Effector CD8-positive, alpha-beta T cell (primary cell): ENCODE measurements at places on chromosomes 11 and 22.

DNA sequence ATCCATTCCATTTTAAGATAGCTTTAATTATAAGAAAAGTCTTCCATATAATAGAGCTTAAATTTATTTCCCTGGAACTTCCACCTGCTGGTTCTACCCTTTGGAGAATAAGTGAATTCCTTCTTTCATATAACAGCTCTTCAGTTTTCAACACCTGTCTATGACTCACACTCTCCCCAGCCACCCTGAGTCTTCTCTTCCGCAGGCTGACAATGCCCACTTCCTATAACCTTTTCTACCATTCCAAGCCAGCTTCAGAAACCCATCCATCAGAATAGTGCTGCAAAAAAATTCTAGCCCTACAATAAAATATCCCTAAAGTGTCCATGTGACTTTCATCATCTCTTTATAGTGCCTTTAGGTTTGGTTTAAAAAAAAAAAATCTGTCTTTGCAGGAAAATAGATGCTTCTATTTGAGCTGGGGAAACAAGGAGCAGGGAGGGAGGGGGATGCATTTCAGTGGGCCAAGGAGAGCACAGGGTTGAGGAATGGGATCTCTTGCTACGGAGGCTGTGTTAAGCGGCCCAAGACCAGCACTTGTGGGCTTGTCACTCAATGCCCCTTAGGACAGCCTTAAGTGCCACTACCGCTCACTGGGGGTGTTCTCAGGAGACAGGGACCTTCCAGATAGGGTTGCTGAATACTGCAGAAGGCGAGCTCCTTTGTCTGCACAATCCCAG, 178.6 kb downstream of the DSCAML1 start:
- no peak for DNase-seq

DNA sequence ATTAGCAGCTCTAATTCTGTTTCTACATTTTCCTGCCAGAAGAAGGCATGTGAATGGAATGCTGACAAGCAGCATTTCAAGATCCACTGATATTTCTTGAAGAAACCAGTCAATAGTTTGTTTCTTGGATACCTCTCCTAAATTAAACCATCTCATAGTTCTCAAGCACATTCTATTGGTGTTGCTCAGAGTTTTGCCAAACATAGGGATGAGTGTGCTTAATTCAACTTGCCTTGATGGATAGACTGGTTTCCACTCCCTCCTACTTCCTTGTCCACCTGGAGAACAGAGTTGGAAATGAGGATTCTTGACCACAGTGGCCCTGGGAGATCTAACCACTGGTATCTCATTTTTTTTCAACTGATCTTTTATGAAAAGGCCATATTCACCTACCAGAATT, 29.8 kb upstream of the DDX10 start:
- DNase-seq: no peak

DNA sequence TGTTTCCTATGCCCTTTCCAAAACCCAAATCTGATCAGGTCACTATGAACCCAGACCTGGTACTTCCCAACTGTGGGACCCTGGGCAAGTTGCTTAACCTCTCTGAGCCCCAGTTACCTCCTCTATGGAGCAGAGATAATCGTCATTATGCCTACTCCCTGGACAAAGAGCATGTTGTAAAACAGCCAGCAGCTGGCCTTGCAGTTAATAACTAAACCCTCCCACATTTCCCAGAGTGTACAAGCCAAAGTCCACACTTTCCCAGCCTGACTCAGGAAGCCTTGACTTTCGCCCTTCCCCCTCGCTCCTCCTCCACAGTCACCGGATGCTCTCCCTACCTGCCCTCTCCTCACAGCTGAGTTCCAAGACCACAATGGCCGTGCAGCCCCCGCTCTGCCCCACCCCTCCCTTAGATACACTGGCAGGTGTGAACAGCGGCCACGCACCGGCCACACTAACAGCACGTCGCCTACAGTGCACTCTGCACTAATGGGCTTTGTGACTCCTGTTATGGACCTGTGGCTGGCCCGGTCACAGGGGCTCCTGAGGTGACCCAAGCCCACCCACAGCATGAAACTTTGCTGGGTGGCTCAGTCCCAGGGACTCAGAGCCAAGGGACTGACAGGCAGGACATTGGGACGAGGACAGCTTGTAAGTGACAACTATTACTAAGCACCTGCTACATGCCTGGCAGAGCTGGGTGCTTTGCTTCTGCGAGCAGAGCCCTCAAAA, 15.6 kb upstream of the MFNG start:
- DNase-seq: no peak

GRCh38 chr11:71488681-71489270, 35.8 kb downstream of the NADSYN1 start:
- no peak for DNase-seq

DNA sequence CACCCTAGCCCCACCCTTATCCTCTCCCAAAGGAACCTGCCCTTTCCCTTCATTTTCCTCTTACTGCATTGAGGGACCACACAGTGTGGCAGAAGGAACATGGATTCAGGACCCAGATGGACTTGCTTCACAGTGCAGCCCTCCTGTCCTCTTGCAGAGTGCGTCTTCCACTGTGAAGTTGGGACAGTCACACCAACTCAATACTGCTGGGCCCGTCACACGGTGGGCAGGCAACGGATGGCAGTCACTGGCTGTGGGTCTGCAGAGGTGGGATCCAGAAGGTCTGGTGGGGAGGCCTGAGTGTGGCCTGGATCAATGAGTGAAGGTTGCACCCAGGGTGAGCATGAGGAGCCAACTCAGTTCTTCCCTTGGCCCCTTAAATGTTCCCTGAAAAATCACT, 129.9 kb upstream of the B3GAT1 start:
- DNase-seq: no peak

- no peak for DNase-seq
These were observed 20.6 kb downstream of the TSPAN18 start for GRCh38 chr11:44747316-44747715.

GRCh38 chr11:10637731-10638151, 55.8 kb downstream of the IRAG1 start:
- no peak for DNase-seq

DNA sequence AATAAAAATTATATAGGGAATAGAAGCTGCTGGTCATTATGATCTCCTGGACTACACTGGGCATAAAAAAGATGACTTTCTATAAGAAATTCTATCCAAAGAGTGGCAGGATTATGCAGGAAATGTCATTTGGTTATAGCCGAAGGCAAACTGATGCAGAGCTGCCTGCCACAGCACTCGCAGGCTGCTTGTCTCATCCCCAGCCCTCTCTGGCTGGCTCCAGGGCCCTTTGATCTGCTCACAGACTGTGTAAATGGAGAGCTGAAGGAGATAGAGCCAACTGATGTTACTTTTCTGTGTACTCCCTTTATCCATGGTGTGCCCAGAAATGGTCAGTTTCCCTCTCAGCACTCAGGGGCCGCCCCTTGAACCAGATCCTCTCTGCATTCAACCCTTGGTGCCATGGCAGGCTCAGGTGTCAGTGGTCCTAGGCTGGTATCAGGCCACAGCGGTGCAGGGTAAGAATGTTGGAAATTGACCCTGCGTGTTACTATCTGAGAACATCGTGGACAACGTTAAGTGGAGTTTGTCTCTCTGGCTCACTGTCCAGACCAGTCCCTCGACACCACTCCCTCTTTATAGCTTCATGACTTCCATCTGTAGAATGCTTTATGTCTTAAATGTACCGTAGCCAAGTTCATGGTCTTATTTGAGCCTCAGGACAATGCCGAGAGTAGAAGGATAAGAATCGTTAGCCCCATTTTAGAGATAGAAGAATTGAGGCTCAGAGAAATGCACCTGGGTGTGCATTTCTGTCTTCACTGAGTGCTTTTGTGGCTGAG, 27.8 kb downstream of the TEAD1 start:
- DNase-seq: no peak

DNA sequence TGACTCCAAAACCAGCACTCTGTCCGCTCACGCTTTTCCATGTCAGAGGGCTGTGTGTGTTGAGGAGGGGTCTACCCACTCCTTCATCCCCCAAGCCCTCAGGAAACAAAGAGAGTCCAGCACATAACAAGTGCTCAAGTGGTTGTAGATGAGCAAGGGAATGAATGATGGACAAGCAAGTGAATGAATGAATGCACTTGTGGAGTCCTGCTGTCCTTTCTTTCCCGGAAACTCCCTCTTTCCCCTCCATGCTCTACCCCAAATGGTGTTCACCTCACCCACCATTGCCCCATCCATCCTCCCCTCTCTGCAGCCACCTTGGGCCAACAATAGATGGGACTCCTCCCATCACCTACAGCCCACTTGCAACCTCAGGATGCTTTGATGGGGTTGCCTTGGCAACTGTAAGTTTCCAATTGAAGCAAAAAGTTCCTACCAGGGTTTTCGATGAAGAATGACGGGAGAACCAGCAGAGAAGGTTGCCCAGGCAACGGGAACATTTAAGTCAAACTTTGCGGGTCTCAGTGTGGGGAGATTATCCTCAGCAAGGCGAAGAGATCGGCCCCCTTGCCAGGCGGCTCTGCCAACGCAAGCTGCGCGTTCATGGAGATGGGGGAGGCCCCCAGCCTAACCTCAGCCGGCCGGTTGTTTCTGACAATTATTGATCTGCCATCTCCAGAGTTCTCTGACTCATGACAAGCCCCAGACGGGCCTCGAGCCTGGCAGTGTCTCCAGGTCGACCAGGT, 51.1 kb downstream of the MCM5 start:
- no peak for DNase-seq

DNA sequence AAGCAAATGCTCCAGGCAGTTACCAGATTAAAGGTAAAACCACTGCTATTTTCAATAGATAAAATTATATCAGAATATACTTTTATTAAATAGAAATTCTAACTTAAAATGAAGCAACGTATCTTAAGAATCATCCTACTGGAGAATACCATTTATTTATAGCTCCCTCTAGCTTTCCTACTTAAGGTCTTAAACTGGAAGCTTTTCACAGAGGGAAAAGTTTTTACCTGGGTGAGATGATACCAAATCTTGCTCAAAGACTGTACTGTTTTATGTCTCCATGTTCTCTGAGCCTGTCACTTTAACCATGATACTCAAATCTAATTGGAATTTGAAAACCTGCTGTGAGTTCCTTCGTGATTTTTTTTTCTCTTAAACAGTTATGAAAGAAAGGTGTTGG, 291.8 kb downstream of the AASDHPPT start:
- DNase-seq: no peak

GRCh38 chr11:20671856-20672546, 2.6 kb downstream of the NELL1 start:
- DNase-seq: no peak

GRCh38 chr11:14971865-14972580, at the start of gene CALCA:
Gene CALCA (minus strand): TSS chr11:14972351. CDS start chr11:14971192, 1,159 bp downstream.
- DNase-seq: no peak

GRCh38 chr11:13127161-13127560, 118.0 kb downstream of the RASSF10 start:
- no peak for DNase-seq

GRCh38 chr11:2590965-2591754, 108.6 kb downstream of the KCNQ1OT1 start:
- no peak for DNase-seq

GRCh38 chr11:32216749-32217148, 125.9 kb downstream of the RCN1 start:
- DNase-seq: no peak

DNA sequence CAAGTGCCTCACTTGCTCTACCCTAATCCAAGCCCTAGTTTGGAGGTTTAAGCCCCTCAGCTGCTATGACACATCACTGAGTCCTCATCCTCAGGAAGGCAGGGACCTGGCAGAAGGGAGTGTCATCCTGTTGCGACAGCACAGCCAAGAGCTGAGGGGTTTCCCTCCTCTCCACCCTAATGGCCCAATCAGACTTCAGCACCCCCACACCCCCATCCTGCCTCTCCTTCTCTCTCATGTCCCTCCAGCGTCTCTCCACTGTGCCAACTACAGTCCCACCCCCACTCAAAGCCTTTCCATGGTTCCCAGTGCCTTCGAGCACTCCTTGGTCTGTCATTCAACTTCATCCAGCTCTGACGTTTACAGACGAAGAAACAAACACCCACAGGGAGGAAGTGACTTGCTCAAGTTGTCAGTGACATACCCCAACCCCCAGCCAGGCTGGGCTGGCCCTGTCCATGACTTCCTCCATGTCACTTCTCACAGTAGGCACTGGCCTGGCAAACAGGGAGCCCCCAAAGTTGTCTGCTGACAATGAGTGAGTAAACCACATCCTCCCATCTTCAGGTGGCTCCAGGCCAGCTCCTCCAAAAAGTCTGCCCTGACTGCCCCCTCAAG, 15.6 kb downstream of the ARAP1 start:
- DNase-seq: peak; percentile 47

GRCh38 chr22:30416403-30416802, 9.2 kb upstream of the MTFP1 start:
- DNase-seq: no peak

- DNase-seq: no peak
These were observed 71.6 kb downstream of the KCNQ1 start for GRCh38 chr11:2516276-2517015.

DNA sequence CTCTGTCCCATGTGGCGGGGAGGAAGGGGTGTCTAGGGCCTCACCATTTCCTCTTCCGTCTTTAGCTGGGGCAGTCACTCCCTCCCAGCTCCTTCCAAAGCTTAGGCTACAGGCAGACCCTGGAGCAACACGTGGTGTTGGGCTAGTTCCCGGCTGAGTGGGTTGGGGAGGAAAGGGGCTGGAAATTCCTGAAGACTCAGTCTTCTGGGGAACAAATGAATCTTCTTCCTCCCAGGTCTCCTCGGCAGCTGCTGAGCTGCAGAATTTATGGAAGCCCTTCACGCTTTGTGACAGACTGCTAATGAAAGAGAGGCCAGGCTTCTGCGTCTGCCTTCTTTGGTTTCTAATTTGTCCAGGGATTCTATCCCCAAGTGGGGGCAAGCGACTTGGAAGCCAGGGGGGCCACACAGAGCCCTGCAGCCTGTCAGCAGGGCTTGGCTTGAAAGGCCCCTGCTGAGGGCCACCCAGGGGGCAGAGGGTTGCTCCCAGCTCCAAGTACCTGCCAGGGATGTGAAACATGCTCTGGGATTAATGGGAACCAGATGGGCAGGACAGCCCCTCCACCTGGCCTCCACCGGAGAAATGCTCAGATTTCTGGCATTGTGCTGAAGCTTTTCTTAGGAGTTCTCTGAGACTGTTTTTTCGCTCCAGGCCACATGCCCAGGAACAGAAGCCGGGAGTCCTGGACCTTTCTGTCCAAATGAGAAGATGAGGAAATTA, 123.1 kb downstream of the PKNOX2 start:
- DNase-seq: no peak

DNA sequence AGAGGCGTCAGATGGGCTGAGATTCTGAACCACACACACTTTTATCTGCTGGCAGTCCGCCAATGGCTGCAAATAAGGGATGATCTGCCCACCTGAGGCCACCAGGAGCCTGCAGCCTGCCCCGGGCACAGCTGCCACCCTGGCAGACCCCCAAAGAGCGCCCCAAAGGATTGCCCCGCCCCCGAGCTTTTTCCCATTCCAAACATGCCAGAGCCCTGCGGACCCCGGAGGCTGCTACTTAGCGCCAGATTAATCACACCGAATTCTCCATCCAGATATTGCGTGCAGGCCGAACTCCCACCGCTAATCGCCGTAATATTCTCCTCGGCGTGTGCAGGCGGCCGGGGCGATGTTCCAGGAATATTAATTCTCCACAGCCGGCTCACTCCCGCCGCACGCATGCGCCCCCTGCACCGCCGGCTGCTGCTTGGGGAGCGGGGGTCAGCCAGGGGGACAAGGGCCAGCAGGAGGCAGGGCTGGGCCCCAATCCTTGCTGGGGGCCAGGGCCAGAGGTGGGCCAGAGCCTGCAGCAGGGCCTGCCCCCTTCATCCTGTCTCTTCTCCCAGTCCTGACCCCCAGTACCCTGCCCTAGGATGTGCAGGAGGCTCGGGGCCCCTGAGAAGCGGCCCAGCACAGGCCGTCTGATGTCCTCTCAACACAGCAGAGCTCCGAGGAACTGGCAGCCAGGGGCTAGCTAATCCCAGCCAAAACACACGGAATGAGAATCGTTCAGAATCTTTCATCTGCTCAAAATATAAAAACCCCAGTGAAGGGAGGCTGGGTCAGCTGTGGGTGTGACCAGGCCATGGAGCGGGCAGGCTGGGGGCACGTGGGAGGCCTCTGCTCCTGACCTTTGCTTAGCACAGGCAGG, 19.5 kb upstream of the TCF20 start:
- no peak for DNase-seq
